ELR (cell line): ENCODE measurements at places on chromosomes 2 and 18.

DNA sequence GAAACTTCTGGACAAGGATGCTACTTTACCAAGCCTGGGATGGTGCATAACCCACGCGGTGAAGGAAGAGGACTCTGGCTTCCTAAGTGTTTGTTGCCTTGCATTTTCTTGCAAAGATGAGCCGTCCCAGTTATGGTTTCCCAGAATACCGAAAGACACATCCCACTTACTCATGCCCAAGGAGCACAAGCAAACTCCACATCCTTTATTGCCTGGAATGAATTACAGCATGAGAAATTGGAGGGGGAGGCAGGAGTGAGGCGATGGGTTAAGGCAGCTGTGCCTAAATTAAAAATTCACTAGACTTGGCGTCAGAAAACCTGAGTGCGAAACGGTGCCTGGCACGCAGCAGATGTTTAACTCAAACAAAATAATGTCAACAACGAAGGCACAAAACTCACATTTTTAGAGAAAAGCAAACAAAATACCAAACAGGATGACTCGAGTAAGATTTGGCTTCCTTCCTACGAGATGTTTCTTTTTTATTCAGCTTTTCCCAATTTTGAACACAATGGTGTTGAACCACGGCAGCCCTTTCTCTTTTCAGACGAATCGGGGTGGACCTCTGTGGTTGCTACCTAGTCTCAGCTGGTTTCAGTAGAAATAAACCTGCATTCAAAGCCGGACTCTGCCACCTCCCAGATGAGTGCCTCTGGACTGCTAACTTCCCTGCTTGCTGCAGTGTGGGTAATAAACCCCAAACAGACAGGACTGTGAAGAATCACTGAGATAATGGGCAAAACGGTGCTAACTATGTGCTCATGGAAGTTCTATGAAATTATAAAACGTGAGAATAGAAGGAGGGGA, 100.3 kb upstream of the NCK2 start:
- peak; percentile 10 for DNase-seq

- peak; percentile 82 for DNase-seq
Measured at GRCh38 chr2:160492401-160493226, 993 bp downstream of the RBMS1 start.

DNA sequence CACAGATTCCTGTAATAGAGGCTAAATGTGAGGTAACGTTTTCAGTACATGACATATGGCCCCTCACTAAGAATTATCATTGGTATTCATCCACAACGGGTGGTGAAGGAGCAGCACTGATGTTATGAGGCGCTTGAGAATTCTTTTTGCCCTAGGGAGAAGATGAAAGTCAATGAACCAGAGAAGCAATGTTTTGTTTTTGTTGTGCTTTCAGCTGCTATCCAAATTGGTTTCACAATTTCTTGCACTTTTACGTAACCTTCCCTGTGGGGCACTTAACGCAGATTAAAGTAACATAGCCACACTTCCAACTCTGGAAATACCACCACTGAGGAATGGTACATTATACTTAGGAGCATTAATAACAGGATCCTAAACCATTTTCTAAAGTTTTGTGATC, 13.3 kb upstream of the CCDC85A start:
- no peak for DNase-seq

- no peak for DNase-seq
Measured at GRCh38 chr2:10499911-10500521, 51.9 kb upstream of the ODC1 start.

DNA sequence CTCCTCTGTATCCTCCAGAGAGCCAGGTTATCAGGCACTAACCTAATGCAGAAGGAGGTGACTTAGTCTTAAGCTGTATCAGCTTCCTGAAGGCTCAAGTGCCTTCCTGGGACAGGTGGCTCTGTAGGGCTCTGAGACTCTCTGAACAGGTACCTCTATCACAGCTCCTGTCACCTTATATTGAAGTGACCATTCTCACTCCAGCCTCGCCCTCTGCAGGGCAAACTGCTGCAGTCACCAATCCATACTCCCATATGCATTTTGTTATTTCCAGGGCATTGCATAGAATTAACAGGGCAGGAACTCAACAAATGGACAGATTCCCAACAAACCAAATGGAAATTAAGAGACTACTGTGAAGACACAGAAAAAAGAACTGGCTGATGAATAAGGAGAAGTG, 203.0 kb upstream of the REV1 start:
- DNase-seq, result no peak

- no peak for DNase-seq
Measured at GRCh38 chr2:219086196-219086595, 25.5 kb upstream of the IHH start.
